ENCODE measurements at places on chromosomes 3 and 15. TPM values are rescaled to one million over a fixed set of nuclear protein-coding genes. Genes with fewer than 3 reads are reported as not detected.
A peak's percentile ranks its signal among the peaks of the same experiment; 100 is the strongest.

- DNase-seq, result no peak
These were observed 187.6 kb upstream of the AGTR1 start for GRCh38 chr3:148510116-148510515.

- DNase-seq, result peak; percentile 63
These were observed at the start of gene CCDC80 for GRCh38 chr3:112640930-112641801. TSS of gene CCDC80 (minus strand) at chr3:112641143. CDS start at chr3:112639905, 1,238 bp downstream.

- no peak for DNase-seq
These were observed 405.1 kb downstream of the LPP start for GRCh38 chr3:188559072-188559429.

DNA sequence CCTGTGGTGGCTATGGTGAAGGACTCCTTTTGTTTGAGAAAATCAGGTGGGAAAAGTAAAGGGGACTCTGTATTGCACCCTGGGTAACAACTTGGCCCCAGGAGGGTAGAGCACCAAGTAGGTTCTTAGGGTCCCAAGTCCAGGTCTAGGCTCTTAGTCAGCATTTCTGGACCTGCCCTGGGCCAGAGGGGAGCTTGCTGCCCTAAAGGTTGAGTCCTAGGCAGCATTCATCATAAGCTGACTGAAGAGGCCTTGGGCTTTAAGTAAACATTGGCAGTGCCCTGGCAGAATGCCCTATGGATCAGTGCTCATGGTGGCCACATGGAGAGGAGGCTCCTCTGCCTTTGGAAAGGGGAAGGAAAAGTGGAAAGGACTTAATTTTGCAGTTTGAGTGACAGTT is 268.5 kb upstream of the CTNNB1 start:
- DNase-seq, result no peak

- no peak for DNase-seq
These were observed 39.8 kb downstream of the CHDH start for GRCh38 chr3:53806182-53807116.

DNA sequence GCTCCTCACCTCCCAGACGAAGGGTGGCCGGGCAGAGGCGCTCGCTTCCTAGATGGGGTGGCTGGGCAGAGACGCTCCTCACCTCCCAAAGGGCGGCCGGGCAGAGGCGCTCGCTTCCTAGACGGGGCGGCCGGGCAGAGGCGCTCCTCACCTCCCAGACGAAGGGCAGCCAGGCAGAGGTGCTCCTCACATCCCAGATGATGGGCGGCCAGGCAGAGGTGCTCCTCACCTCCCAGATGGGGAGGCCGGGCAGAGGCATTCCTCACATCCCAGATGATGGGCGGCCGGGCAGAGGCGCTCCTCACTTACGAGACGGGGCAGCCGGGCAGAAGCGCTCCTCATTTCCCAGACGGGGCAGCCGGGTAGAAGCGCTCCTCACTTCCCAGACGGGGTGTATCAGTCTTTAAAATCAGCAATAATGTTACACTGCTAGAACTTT is 19.4 kb upstream of the CCNL1 start:
- no peak for DNase-seq

DNA sequence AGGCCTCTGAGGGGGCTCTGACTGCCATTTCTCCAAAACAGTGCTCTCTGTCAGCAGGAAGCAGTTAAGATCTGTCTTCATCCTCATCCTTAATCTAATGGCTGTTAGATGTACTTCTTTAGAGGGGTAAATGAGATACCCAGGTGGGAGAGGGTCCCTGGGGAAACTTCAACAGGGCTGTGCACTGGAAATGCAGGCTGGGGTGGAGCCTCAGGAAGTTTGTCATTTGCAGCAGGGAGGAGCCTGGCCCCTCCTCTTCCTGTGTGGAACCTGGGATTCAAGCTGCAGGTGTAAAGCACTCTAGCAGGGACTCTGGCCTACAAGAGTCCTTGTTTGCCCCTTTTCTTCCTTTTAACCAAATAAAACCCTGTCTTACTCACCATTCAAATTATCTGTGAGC is 1173.6 kb downstream of the OTOL1 start:
- DNase-seq, result no peak

- DNase-seq, result no peak
These were observed 312.7 kb downstream of the TLE3 start for GRCh38 chr15:69784798-69785566.

DNA sequence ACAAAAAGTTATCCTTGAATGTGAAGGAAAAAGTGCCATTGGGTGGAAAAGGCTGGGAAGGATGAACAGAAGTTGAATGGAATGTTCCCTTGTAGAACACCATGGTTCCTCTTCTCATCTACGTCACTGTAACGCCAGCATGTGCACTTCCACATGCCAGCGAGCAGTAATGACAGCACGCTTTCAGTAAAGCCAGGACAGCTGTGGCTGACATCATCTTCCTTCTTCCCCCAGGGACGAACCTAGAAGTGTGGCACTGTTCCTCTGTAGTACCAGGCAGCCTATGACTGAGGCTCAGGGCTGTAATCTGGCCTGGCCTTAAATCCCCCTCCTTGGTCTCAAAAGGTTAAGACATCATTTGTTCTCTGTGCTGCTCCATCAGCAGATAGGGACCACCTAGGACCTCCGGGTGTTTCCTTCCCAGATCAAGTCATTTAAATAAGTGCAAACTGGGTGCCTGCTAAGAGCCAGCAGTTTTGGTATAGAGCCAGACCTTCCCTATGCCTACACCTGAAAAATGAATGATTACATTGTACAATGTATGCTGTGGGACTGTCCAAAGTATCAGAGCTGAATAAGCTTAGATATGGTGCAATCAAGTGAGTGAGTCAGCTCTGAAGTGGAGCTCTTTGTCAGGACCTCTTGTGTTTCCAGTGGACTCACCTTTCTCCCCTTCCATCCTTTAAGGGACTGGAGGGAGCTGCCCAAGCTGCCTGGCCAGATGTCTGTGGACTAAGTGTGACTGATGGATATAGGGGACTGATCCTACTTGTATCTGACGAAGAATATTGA is 5.6 kb upstream of the SRPRB start:
- DNase-seq, result no peak

DNA sequence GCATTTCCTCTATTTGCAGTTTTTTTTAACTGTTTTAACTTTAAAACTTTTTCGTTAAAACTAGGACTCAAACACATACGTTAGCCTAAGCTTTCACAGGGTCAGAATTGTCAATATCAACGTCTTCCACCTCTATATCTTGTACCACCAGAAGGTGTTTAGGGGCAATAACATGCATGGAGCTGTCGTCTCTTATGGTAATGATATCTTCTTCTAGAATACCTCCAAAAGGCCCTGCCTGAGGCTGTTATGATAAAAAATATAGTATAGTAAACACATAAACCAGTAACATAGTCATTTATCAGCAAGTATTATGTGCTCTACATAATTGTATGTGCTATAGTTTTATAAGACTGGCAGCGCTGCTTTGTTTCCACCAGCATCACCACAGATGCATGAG is 76.3 kb upstream of the MLF1 start:
- no peak for DNase-seq

- no peak for DNase-seq
These were observed 37.0 kb downstream of the ABHD2 start for GRCh38 chr15:89125088-89125826.

GRCh38 chr3:190618330-190619030 is 104.6 kb downstream of the IL1RAP start:
- DNase-seq, result no peak

DNA sequence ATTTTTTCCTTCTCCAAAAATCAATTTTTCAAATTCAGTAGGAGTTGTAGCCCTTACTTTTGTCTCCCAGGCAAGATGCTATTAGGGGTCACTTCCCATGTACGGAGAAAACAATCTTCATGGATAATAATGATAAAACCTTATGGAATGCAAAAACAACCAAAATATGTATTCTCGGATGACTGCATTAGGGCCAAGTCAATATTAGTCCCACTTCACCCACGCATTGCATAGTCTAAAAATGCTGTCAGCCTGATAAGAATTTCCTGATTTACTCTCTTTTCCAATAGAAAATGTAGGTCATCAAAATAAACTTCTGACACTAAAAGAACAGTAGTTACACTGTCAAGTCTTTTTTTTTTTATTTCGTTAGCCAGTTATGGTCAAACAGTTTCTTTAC is 2.7 kb downstream of the VGLL3 start:
- no peak for DNase-seq

GRCh38 chr3:116154389-116154788 is 290.9 kb downstream of the LSAMP start:
- DNase-seq, result no peak

GRCh38 chr3:53841296-53841695 is 4.9 kb downstream of the CHDH start:
- no peak for DNase-seq

- no peak for DNase-seq
These were observed 30.7 kb downstream of the ATP13A5 start for GRCh38 chr3:193347521-193348501.

GRCh38 chr3:86815880-86816279 is 175.1 kb downstream of the VGLL3 start:
- DNase-seq, result no peak

DNA sequence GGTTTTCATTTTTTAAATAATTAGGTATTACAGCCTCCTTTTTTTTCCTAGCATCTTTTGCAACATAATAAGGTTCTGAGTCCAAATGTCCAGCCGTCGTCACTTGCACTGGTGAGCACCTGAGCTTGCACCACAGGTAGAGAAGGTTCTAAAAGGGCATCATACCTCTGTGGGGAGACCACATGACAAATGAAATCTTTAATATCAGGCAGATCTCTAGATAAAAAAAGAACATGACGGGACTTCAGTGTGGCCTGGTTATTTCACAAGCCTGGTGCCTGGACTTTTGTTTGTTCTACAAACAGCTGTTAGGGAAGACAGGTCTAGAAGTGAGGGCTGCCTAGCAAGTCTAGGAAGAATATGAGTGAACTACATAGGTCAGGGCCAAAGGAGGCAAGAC is 3.6 kb downstream of the ZBED2 start:
- no peak for DNase-seq

- DNase-seq, result peak; percentile 86
These were observed 227.3 kb downstream of the ITPR1 start for GRCh38 chr3:4720316-4721075.

DNA sequence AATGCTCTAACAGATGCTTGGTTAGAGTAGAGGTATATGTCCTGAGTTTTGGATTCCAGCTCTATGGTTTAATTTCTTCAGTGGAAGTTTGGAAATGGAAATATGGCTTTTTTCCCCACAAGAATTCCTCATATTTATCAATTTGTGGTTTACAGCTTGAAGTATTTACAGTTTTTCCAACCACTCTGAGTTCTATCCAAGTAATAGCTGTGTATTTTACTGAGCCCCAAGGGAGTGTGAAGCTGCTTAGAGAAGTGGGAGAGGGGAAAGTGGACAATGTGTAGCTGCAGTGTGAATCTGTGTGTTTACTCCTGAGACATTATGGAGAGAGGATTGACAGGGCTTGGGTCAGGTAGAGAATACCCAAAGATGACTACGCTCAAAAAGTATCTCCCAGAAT is 54.5 kb downstream of the NEK11 start:
- DNase-seq, result no peak

DNA sequence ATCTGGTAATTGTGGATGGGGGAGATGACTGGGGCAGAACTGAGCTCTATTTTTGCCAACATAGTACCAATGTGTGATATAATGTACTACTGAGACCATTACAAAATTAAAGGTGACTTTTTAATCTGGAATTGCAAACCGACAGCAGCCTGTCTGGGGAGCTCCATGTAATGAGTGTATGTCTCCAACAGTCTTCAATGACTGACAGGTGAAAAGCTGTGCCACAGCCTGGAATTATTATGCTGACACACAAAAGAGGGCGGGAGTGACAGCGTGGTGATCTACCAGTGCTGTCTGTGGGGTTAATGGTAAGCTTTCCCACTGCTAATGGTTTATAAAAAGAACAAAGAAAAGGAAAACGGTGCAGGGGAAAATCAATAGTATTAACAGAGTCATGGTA is 143.4 kb downstream of the CLSTN2 start:
- DNase-seq, result no peak

- DNase-seq, result no peak
These were observed 315.7 kb upstream of the SLCO3A1 start for GRCh38 chr15:91537856-91538255.

DNA sequence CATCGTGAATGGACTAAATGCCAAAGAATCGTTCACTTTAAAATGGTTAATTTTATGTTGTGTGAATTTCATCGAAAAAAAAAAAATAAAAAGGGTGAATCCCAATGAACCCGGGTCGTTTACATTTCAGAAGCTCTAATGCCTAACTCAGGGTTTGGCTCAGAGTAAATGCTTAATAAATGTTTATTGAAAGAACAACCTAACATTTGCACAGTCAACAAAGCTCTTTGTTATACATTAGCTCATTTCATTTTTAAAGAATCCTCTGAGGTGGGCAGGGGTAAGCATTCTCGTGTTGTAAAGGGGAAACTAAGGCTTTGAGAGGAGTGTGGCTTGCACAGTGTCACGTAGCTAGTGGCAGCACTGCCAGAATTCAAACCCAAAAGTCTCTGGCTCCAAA is 109.5 kb downstream of the RPLP1 start:
- DNase-seq, result no peak

- DNase-seq, result no peak
These were observed 36.3 kb upstream of the UTS2B start for GRCh38 chr3:191366675-191367074.

DNA sequence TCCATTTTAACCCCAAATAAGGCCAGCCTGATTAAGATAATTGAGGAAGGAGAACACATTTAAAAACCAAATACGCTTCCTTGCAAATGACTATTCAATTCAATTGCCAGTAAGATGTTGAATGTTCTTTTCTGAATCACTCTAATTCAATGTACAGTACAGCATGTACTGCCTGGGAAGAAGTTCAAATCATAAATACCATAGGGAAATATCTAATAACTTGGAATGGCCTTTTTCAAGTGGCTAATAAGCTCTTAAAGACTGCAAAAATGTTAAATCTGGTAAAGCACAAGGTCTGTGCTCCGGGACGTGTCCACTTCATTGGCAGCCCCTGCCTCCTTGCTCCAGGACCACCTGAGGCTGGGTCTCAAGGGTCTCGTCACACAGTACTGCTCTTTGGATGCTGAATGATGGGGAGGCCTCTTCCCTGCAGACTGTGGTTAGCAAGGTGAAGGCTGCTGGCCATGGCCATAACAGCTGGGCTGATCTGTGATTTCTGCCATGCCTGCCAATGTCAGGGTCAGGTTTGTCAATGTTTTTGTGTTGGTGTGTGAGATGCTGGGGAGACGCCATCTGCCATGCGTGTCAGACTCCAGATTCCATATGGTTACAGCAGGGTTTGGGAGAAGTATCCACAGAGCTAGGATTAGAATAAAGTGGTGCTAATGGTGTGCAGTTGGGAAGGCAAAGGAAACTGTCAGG is 300.5 kb downstream of the ADAMTS17 start:
- no peak for DNase-seq

DNA sequence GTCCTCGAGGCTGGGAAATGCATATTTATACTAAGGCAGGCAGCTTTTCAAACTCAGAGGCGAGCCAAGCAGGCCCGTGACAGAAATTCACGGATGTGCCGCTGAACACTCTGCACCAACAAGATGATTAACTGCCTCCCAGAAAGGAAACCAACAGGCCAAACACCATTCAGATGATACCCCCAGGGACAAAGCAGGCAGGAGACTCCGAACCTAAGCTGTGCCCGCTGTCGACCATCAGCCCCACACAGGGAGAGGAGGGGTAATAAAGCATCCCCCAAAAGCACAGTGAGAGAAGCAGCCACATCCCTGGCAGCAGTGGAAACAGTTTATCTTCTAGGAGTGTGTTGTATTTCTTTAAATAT is 31.8 kb downstream of the ADAMTS17 start:
- no peak for DNase-seq

REC114 gene
- total RNA-seq, result not detected

BSN gene
- 0.95 TPM for total RNA-seq

SNURF gene
- 22.2 TPM for total RNA-seq

DLEC1 gene
- total RNA-seq, result 1.9 TPM

ADPRH gene
- total RNA-seq, result 10.8 TPM

MED12L gene
- 12.7 TPM for total RNA-seq

LMOD3 gene
- not detected for total RNA-seq

CATSPER2 gene
- total RNA-seq, result 18.9 TPM

RNU5B-1 gene
- total RNA-seq, result not detected

MORC1 gene
- not detected for total RNA-seq

IL17RD gene
- 61.0 TPM for total RNA-seq

All from uterus (tissue), 4 donors.